ENCODE measurements at places on chromosomes 3 and 15. TPM values are rescaled to one million over a fixed set of nuclear protein-coding genes. Genes with fewer than 3 reads are reported as not detected.

The SCN5A gene
- total RNA-seq: 23.7 TPM

The ISLR gene
- 0.07 TPM for total RNA-seq

The TGM4 gene
- 0.13 TPM for total RNA-seq

The MESP2 gene
- 0.14 TPM for total RNA-seq

The MST1R gene
- total RNA-seq: 2.2 TPM

The ANKRD34C gene
- not detected for total RNA-seq

The ITIH3 gene
- not detected for total RNA-seq

The ATP13A5 gene
- total RNA-seq: not detected

The SCN11A gene
- total RNA-seq: 0.27 TPM

The XCR1 gene
- total RNA-seq: not detected

The PLA2G4D gene
- not detected for total RNA-seq

The DGKG gene
- total RNA-seq: 0.13 TPM

The EXOG gene
- total RNA-seq: 18.6 TPM

The CELSR3 gene
- 0.29 TPM for total RNA-seq

The C3orf80 gene
- not detected for total RNA-seq

The KIF15 gene
- total RNA-seq: 21.1 TPM

The LRRC49 gene
- total RNA-seq: 10.0 TPM

The HCN4 gene
- total RNA-seq: not detected

The MAP1A gene
- total RNA-seq: 2.3 TPM

The TICRR gene
- total RNA-seq: 10.9 TPM

The DNAH12 gene
- under 0.01 TPM for total RNA-seq

The DNAJA4 gene
- total RNA-seq: 7.2 TPM

The CCPG1 gene
- 61.0 TPM for total RNA-seq

The SAMD7 gene
- total RNA-seq: not detected

The FGD5 gene
- total RNA-seq: 107 TPM

The FAM227B gene
- 5.7 TPM for total RNA-seq

The CX3CR1 gene
- total RNA-seq: not detected

The HRG gene
- total RNA-seq: not detected

The PLS1 gene
- total RNA-seq: 2.4 TPM
